Astrocyte (in vitro differentiated cells and primary cell): ENCODE measurements at places on chromosomes 4 and X. TPM values are rescaled to one million over a fixed set of nuclear protein-coding genes. Genes with fewer than 3 reads are reported as not detected.
A peak's percentile ranks its signal among the peaks of the same experiment; 100 is the strongest.

CYSLTR1 gene
- total RNA-seq: not detected in 2 replicates

GRCh38 chr4:143375326-143376073, 38.8 kb downstream of the GAB1 start:
- no peaks in the 10 kb centered on the region for H3K4me1 ChIP-seq
- H3K27ac ChIP-seq: no peak overlapping the region
- no peaks in the 10 kb centered on the region for H3K27me3 ChIP-seq

CLDN2 gene
- total RNA-seq: 0.77 and 2.0 TPM in 2 replicates

ANK2 gene
- total RNA-seq: 77.1 and 77.8 TPM in 2 replicates

NRK gene
- total RNA-seq: 18.3 and 20.1 TPM in 2 replicates

ABLIM2 gene
- total RNA-seq: 0.36 and 0.50 TPM in 2 replicates

DNA sequence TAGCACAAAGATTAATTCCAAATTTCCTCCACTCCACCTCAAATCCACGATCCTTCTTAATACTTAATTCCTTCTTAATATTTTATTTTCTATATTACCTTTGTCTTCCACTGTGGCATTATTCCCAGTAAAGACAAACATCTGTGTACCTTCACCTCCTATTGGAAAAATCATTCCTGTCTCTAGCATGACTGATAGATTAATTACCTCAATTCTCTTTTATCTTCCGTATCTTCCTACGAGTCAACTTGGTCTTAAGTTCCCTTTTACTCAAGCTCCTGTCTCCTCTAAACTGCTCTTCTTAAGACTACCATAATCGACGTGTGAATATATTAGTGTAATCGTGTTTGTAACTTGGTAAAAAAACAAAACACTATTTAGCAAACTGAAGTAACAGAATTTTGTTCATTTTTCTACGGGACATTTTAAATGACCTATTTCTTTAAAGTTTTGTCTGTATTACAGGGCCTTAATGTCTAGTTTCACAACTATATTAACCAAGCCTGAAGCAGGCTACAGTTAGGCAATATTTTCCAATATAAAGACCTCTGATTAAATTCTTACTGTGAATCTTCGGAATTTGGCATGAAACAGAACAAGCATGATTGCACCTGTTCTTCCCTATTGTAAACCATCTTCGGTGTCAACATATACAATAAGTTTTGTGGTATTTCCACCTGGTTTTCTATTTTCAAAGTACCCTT, 1.1 kb upstream of the USP38 start:
- no peaks in the 10 kb centered on the region for H3K36me3 ChIP-seq
- no peak for DNase-seq
- peak overlapping the region; percentile 82 for H3K27ac ChIP-seq
- H3K4me1 ChIP-seq: peaks cover 7% of the 10 kb centered on the region

DNA sequence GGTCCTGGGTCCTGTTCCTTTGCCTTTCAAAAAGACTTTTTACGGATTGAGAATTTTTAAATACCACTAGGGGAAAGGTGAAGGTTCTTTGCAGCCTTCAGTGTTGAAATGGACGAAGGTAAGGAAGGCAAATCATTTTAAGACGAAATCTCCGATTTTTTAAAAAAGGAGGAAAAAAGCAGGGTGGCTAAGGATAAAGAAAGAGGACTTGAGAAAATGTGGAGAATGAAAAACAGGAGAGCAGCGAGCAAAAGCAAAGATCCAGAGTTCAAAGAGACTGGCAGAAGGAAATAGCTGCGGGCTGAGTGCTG, 314 bp downstream of the EPHA5 start:
- peak overlapping the region; percentile 76 for H3K4me3 ChIP-seq
- H3K27ac ChIP-seq: peak overlapping the region; percentile 92
- no peaks in the 10 kb centered on the region for H3K27me3 ChIP-seq
- H3K4me1 ChIP-seq: peaks cover 20% of the 10 kb centered on the region
